ENCODE measurements at places on chromosomes 5 and 9.

- no peak for DNase-seq
These were observed 152.8 kb downstream of the SLC12A2 start for GRCh38 chr5:128236334-128236733.

DNA sequence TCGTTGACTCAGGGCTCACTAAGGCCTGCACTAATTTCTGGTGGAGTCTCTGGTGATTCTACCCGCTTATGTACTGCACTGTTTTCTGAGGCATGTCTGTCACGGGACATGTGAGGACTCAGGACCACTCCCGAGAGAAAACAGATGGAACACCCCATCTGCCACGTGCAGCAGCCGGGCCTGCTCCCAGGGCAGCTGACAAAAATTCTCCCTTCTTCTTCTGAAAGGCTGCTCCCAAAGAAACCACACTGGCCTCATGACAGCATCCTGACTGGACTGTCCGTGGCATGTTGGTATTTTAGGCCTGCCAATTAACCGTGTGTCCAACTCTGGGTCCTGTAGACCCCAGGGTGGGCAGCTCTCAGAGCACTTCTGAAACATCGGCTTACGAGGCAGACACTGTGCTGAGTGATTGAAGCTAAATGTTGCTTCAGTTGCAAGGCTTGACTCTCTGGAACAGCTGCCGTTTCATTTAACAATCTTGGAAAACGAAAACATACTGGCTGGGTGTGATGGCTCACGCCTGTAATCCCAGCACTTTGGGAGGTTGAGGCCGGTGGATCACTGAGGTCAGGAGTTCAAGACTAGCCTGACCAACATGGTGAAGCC lies 39.0 kb downstream of the FAM240B start:
- no peak for DNase-seq

DNA sequence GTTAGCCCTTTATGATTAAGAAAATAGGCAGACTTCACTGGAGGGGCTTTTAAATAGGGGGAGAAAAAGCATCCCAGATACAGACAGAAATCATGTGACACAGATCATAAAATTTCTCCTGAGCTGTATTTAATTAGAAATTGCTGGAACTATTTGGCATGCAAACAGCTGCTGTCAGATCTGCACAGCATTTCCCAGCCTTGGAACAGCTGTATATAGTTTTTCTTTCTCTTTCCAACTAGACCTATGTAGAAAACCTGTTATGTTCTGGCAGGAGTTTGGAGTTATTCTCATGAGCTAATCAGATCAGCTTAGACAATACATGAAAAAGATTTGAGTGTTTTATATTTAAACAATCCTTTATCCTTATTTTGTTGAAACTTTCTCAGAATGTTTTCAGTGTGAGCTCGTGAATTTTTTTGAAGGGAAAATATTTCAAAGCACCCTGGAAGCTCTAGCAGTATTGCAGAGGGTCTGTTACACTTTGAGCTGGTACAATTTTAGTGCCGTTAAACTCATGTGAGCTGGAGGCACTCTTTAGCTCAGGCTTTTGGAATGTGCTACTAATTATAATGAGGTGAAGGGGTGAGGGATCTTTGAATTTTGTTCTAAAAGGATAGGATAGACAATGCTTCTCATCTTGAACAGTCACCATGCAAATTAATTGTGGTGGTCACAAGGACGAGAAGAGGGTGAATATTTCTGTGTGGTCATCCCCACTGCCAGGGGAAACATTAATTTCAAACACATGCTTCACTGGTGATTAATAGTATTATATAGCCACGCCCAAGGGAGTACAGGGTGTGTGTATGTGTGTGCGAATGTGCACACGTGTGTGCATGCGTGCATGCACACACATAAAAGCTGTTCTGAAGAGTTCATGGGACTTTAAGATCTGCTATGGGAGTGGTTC lies 239.4 kb upstream of the FBXL7 start:
- no peak for DNase-seq

DNA sequence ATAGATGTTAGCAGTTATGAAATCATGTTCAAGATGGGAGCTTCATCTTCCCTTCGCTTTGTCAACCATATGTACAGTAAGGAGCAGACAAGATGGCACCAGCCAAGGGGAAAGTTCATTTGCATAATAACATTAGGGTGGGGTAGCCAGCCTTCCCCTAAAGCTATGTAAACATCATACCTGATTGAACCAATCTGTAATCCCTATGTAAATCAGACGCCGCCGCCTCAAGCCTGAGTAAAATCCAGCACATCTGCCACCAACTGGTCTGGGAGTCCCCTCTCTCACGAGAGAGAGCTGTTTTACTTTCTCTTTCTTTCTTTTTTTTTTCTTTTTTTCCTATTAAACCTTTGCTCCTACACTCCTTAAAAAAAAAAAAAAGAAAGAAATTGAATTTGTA lies 30.8 kb upstream of the REEP2 start:
- peak; percentile 4 for DNase-seq

DNA sequence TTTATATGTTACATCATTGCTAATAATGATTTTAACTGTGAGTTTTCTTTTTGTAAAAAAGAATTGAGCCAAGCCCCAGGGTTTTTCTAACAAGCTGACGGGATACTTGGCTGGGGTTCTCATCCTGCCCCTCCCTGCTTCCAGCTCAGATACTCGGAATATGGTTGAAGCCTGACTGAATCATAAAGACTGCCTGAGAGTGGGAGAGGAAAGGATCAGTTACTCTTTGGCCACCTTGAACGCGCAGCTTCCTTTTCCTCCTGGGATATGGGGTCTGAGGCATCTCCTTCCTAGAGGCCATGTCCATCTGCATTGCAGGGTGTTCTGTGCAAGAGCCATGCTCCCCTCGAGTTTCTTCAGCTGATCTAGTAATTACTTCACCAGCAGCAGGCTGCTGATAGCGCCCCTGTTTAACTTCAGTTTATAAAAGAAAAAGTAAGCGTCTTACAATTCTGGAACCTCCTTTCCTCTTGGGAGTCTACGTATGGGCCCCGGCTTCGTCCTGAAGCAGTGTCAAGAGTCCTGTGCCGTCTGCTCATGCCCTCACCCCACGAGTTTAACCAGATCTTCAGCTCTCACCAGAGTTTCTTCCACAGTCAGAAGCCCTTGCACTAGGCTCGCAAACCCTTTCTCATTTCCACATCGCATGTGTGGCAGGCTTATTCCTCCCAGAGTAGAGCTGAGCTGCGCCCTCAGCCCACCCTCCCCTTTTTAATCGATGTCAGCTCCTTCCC lies 130.0 kb downstream of the MVB12B start:
- no peak for DNase-seq

DNA sequence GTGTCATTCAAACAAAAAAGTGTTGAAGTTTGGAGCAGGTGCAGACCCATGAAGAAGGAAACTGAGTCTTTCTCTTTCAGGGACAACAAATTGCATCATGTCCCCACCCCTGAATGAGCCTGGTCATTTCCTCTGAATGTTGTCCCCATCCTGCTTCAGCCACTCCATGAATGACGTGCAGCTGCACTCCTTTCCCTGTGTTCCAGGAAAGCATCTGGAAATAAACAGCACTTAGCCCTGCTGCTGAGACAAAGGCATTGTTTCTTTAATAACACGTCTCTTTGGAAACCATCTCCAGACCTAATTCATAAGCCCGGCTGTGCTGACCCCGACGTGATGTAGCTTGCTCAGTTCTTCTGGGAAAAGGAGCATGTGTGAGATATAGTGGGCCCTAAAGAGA lies 682.3 kb downstream of the BRINP1 start:
- no peak for DNase-seq

- no peak for DNase-seq
These were observed 29.7 kb upstream of the CATSPER3 start for GRCh38 chr5:134938030-134938429.

GRCh38 chr5:94900006-94900505 lies 281.6 kb downstream of the SLF1 start:
- DNase-seq: no peak

Data from stimulated activated CD4-positive, alpha-beta T cell treated with anti-CD3 and anti-CD28 coated beads, Interleukin-4, amount 100 ng/mL, for 1 hour (primary cell).